ENCODE measurements at places on chromosomes 2 and 18.

- DNase-seq, result no peak
These were observed 1257.8 kb upstream of the NRXN1 start for GRCh38 chr2:52289741-52290140.

GRCh38 chr18:8106603-8107002 is 502.6 kb upstream of the RAB12 start:
- DNase-seq, result no peak

DNA sequence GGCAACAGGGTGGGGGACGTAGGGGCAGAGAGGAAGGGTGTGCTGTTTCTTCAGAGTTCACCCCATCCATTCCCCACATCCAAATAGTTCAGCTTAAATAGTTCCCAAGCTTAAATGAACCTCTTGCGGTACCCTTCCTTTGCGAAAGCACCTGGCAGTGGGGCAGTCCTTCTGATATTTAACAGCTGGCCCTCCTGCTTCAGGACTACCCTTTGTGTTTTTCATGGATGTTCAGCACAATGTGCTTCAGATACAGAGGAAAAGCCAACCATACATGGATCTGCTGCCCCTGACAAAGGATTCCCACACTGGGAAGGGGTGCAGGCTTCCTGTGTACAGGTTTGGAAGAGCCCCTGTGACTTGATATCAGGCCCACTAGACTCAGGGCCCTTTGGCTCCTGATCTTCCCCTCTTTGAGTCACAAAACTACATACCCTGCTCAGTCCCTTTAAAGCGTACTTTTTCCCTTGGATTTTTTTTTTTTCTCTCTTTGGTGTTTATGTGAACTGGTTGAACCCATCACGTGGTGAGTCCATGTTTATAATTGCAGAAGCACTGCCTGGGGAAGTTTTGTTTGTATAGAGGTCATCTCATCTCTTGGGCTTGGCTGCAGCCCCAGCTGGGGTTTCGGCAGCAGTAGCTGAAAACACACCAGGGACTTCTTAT is 45.3 kb upstream of the IGFBP5 start:
- DNase-seq, result no peak

DNA sequence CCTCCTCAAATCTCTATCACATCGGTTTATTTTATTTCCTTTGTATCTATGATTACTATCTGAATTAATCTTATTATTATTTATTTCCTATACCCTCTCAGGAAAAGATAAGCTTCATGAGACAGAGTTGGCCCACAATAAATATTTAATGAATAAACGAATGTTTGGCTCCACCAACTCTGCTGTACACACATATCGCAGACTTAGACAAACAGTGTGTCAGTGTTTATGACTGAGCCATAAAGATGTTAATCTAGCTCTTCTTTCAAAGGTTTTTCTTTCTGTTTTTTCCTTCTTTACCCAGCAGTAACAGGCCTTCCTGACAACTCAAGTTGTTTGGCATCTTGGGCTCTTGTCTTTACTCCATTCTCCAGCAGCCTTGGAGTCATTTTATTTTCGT is 329.5 kb downstream of the CDH2 start:
- DNase-seq, result no peak

DNA sequence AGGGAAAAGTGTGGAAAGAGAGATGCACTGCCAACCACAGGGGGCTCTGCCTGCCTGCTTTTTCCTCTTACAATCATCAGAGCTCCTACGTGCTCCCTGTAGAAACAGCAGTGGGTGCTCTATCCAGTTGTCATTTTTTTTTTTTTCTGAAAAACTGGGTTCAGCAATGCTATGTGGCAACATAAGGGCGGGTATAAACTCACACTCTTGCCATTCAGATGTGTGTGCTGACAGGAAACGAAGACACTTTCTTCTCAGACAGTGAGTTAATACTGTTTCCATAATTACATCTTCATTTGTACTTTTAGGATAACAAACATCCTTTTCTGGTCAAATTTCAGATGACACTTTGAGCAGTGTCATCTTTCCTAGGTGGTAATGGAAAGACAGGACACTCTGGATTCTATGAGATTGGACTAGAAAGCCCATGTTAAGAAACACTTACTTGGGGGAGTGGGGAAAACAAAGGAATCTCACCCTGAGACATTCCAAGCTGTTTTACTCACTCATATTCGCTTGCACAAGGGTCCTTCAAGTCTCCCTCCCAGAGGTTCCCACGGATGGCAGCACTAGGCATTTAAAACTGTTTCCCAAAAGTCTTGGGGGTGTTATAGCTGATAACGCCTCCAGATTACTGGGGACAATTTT is 41.3 kb downstream of the CCDC93 start:
- no peak for DNase-seq

GRCh38 chr2:99971326-99971900 is 171.0 kb downstream of the AFF3 start:
- DNase-seq, result no peak

All from stimulated activated CD4-positive, alpha-beta T cell treated with anti-CD3 and anti-CD28 coated beads, Interleukin-4, amount 100 ng/mL, for 4 hours (primary cell).